Inflammatory macrophage treated with lipopolysaccharide for 4 hours (primary cell): ENCODE measurements at places on chromosomes 4 and X.
A peak's percentile ranks its signal among the peaks of the same experiment; 100 is the strongest.

DNA sequence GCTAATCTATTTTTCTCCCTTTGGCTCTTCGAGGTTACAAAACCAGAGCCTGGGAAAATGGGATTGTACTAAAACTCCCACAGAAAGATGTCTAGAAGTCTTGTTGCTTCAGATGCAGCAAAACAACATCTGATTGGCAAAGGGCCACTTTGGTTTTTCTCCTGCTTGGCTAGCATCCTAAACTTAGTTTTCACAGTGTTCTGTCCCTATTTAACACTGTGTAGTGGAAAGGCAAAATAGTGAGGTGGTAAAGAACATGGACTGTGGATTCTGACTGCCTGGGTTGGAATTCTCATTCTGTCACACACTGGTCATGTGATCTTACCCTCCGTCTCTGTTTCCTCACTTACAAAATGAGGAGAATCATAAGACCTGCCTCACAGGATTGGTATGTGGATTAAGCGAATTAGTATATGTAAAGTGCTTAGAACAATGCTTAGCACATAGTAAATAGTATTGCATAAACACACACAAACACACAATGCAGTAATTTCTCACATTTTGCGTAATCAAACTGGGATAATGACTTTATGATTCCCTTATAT, 23.5 kb downstream of the TIGD2 start:
- no peak for DNase-seq

DNA sequence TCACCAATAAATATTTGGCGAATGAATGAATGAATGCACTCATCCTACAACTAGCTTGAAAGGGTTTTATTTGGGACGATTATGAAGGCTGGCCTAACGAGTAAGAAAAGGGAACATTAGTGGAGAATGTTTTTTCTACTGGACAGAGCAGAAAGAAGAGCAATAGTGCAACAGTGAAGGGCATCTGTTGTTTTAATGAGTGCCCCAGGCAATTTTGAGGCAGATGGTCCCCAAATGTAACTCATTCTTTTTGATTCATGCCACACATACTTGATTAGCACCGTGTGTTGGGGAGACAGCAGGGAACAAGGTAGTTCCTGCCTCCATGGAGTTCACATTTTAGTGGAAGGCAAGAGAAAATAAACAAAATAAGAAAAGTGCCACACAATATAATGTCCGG, 22.7 kb upstream of the INTS6L start:
- DNase-seq, result no peak

GRCh38 chr4:10158333-10158942, 41.8 kb upstream of the WDR1 start:
- DNase-seq, result no peak

GRCh38 chr4:148651991-148652390, 209.8 kb upstream of the NR3C2 start:
- DNase-seq, result no peak

DNA sequence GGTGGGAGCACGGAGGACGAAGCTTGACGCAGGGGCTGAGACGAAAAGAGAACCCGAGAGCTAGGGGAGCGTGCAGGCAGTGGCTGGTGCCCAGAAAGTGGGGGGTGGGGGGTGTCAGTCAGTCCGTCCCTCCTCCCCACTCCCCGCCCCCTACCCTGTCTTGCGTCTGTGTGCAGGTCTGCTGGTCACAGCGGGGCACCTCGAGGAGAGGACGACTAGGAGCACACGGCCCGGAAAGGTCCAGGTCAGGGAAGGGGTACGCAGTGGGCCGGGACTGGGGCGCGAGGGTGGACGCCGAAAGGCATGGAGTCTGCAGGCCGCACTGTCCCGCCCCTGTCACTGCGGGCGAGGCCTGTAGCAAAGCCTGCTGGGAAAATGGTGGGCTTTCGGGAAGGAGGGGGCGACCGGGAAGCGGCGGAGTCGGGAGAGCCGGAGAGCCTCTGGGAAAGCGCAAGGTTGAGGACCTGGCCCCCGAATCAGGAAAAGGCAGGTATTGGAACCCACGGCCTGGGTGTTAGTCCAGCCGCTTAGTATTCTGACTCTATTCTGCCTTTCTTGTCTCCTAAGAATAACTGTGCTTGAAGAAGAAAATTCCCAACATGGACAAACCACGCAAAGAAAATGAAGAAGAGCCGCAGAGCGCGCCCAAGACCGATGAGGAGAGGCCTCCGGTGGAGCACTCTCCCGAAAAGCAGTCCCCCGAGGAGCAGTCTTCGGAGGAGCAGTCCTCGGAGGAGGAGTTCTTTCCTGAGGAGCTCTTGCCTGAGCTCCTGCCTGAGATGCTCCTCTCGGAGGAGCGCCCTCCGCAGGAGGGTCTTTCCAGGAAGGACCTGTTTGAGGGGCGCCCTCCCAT, 769 bp downstream of the TCEAL1 start:
- DNase-seq, result peak; percentile 30

- no peak for DNase-seq
Observed at GRCh38 chr4:823761-824460, 2.0 kb downstream of the CPLX1 start.
